ENCODE measurements at places on chromosomes 1 and 21. TPM values are rescaled to one million over a fixed set of nuclear protein-coding genes. Genes with fewer than 3 reads are reported as not detected.

GRCh38 chr1:119308130-119308700 is 60.4 kb upstream of the HAO2 start:
- DNase-seq: no peak

GRCh38 chr1:241816008-241816407 is 32.0 kb upstream of the EXO1 start:
- DNase-seq: no peak

- no peak for DNase-seq
These were observed 1748.4 kb downstream of the MRPL39 start for GRCh38 chr21:23858878-23859277.

- DNase-seq: no peak
These were observed 201.2 kb downstream of the TOMM20 start for GRCh38 chr1:234927312-234927970.

DNA sequence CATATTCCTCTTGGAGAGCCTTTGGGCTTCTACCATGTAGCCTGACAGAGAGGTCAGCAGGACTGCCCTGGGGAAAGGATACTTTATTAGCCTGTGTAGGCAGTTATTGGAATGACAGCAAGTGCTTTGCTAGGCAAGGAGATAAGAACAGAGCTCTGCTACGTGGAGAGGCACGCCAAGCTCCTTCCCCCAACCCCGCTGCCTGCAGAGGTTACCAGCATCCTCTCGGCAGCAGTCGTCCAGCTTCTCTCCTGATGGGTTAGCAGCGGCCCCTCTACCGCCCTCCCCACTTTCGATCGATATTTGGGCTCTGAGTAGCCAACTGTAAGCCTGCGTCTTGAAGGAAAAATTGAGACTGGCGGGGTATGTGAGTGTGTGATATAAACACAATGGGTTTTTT is 122.3 kb downstream of the DHRS3 start:
- DNase-seq: no peak

GRCh38 chr1:166479052-166479631 is 312.3 kb upstream of the FAM78B start:
- no peak for DNase-seq

DNA sequence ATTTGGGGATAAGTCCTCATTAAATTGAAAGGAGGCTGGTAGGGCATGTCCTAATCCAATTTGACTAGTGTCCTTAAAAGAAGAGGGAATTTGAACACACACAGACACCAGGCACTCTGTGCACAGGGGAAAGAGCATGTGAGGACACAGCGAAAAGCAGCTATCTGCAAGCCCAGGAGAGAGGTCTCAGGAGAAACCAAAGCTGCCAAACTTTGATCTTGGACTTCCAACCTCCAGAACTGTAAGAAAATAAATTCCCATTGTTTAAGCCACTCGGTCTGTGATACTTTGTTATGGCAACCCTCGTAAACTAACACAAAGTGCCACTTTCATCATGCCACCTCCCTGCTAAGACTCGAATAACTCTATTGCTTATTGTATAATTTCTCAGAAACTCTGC is 13.8 kb downstream of the PLA2G4A start:
- no peak for DNase-seq

- no peak for DNase-seq
These were observed 1.6 kb upstream of the PTGS2 start for GRCh38 chr1:186681801-186682200.

DNA sequence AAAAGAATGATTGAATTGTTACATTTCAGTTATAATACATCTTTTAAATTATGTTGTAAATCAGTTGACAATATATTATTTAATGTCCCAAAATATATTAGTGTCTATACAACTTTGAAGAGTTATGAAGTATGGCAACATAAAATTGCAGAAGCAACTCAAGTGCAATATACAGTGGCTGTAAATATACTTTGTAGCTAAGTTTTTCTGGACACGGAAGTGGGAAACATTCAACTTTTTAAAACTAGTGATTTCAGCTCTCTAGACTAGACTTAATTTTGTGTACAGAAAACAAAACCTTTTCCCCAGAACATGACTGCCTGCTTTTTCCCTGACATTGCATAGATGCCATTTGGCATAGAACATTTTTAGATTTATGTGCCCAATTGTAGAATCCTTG is 29.5 kb upstream of the ABCG1 start:
- DNase-seq: no peak

DNA sequence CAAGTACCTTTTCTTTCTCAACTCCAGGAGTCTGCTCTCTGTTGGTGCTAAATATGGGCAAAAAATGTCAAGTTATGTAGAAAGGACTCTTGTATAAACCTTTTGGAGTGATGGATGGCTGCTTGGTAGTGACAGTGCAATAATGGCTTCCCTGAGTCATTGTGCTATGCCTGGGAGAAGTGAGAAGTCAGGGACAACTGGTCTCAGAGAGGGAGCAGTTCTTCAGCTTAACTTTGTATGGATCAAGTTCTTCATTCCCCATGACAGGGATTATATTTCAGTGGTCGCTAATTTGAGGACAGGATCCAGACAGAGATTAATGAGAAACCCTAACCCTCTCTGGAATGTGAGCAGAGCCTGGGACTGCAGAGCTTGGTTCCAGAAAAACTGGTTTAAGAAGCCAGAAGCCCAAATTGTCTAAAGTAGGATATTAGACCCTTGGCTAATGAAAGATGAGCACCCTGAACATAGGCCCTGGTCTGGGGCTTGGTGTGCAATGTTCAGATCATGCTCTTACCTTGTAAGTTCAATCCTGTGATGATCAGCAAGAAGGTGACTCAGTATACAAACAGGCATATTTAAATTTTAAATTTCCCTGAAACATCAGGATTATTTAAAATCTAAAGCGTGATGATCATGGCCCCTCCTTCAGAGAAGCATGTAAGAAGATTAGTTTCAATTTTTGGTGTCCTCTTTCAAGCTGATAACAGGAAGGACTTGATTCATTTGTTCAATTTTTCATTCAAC is 50.9 kb downstream of the NTMT2 start:
- no peak for DNase-seq

- DNase-seq: no peak
These were observed 75.2 kb downstream of the EVI5 start for GRCh38 chr1:92709738-92710137.

- DNase-seq: no peak
These were observed 29.5 kb downstream of the LDLRAP1 start for GRCh38 chr1:25572708-25573590.

DNA sequence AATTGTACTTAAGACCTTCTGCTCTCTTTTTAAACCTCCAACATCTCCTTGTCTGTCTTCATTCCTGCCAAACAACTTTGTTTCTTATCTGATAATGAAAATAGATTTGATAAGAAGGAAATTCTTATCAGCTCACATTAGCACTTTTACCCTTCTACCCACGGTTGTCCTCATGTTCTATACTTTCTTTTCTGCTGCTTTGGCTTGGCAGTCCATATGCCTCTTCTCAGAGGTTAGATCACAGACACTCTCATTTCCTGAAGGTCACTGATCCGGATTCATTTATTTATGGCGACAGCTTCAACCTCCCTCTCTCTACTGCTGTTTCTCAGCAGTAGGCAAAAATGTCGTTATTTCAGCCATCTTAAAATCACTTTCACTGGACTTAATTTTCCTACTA is 2015.8 kb downstream of the NCAM2 start:
- DNase-seq: no peak

DNA sequence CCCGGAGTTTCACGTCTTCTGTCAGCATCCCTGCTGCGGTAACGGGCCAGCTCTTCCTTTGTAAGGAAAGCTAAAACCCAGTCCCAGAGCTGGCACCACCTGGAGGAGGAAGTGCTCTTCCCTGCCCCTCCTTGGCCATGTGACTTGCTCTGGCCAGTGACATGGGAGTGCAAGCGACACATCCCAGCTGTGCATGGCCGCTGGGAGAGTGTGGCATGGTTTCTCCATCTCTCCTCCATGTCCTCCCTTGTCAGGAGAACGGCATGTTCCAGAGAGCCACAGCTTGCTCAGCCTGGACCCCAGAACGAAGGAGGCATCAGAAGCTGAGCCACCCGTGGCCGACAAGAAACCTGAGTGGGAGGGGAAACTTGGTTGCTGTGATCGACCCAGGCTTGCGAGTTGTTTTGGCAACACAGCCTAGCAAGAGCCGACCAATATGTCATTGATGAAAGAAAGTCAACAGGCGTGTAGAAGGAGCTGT is 2.7 kb upstream of the PRXL2B start:
- DNase-seq: no peak

DNA sequence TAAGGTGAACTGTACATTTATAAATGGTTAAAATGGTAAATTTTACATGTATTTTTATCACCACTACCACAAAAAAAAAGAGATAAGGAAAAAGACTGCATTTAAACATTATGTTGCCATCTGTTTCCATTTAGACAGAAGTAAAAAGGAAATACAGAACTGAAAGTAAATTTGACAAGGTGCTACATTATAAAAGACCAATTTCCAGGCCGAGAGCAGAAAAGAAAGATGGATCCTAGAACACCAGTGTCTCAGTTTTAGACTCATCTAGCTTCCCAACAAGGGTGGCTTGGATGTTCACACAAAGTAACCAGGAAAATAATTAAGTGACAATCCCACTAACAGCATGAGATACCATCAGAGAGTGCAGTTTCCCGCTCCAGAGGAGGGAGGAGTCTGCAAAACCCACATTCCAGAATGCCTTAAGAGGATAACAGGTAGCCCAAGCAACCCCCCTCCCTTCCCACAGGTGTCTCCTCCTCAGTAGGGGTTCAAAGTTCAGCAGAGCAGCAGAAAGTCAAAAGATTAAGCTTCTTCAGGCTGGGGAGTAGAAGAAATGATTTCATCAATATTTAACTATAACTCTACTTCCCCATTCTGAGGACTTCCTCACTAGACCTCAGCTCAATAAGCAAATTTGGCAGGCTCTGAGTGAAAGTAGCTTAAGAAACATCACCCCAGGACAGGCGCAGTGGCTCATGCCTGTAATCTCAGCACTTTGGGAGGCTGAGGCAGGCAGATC is 11.8 kb downstream of the TPM3 start:
- DNase-seq: no peak

- no peak for DNase-seq
These were observed 16.8 kb downstream of the DUSP10 start for GRCh38 chr1:221724931-221725605.

DNA sequence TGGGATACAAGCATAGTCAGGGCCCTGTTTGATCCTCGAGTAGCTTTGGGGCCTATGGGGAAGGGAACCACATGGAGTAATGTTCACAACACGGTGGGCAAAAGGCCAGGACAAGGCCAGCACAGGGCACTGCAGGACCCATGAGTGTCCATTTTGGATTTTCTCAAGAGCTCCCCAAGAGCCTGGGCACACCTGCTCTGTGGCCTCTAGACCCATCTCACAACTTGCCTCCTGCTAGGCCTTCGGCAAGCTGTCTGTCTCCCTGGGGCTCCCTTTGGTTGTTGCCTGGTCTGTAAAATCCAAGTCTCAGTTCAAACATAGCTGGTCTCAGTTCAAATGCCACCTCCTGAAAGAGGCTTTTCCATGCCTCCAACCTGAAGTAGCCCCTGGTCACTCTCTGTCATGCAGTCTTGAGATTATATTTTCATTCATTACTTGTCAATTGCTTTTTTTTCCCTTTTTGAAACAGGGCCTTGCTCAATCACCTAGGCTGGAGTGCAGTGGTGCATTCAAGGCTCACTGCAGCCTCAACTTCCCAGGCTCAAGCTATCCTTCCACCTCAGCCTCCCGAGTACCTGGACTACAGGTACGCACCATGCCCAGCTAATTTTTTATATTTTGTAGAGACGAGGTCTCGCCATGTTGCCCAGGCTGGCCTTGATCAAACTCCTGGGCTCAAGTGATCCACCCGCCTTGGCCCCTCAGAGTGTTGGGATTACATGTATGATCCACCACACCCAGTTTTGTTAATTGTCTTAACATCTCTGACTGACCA is 107.4 kb downstream of the MATN1 start:
- DNase-seq: no peak

DNA sequence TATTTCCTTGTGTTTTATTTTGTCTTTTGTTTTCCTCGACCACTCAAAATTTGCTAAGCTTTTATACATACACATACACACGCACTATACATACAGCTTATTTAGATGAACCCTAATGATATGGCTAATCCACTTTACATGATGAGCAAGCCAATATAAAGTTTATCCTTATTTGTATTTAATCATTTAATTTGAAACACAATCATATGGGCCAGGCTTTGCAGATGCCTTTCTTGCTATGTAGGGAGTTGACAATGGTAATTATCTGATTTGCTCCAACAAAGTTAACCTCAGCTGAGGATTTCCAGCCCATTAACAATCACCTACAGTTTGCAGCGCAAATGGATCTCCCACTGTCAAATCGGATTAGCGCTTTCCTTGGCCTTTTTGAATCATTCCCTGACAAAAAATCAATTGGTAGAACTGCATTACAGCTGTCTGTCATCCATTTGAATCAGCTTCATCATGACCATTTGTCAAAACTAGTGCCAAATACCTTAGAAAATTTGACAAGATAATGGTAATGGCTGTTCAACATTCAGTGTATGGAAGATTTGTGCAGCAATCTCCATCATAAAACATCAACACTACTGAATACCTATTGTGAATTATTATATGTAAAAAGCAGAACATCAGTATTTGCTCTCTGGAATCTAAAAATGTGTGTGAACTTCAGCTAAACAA is 352.6 kb downstream of the MRPL39 start:
- DNase-seq: no peak

DNA sequence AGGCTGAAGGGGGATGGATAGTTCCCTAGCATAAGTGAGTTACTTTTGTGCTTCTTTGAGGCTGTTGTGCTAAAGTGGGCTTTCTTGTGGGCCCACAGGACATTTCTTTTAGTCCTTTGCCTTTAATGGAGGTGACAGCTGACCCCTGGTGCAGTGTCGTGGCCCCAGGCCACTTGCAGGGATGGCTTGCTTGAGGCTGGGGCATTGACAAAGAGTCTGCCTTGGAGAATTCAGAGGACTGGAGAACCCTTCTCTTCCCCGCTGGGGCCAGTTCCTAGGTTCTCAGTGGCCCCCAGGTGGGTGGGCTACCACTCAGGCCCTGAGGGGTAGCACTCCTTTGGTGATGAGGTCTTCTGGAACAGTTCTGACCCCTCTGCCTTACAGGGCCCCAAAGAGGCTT is 12.8 kb downstream of the ABCG1 start:
- DNase-seq: no peak

GRCh38 chr1:28790377-28791035 is 21.5 kb upstream of the OPRD1 start:
- DNase-seq: no peak

Gene FNDC10
- 2.0 TPM for polyA plus RNA-seq

Gene KIF26B
- polyA plus RNA-seq: 1.00 TPM

Gene UBL4B
- polyA plus RNA-seq: not detected

Gene LENEP
- not detected for polyA plus RNA-seq

Gene CLCA2
- not detected for polyA plus RNA-seq

Gene TCP10L
- 1.3 TPM for polyA plus RNA-seq

Gene PGBD5
- polyA plus RNA-seq: 13.5 TPM

Gene TNFAIP8L2
- 1.7 TPM for polyA plus RNA-seq

Gene PLA2G2F
- not detected for polyA plus RNA-seq

Gene ZNF593OS
- polyA plus RNA-seq: 1.5 TPM

Gene DLGAP3
- polyA plus RNA-seq: 0.16 TPM
